ENCODE measurements at places on chromosomes 1 and 21. TPM values are rescaled to one million over a fixed set of nuclear protein-coding genes. Genes with fewer than 3 reads are reported as not detected.

DNA sequence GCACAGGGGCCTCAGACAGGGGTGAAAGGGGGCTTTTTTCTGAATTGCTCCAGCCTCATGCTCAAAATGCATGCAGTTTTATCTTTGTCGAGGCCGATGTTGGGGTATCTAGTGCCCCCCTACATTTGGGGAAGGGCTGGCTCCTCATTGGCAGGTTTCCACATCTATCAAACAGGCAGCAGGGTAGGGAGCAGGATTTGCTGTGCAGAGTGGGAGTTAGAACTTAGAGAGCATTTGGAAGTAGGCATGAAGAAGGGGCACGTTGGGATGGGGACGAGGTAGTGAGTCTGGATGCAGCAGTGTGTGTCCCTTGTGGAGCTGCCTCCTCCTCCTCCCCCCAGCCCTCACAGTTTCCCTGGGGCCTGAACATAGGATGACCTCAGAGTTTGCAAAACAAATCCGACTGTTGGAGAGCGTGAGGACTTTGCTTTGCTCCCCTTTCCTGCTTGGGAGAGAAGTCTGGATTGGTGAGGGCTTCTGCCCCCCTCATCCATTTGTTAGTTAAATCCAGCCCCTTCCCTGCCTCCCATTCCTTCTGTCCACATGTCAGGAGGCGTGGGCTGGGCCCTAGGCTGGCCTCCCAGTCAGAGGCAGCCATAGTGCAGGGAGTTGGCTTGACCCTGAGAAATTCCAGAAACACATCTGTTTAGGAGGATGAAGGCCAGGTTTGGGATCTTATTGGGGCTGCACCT is 36.9 kb upstream of the GPR37L1 start:
- no peaks in the 10 kb centered on the region for H3K36me3 ChIP-seq
- no peak overlapping the region for H3K27ac ChIP-seq
- H3K4me3 ChIP-seq, result no peak overlapping the region
- H3K27me3 ChIP-seq, result peaks cover 5% of the 10 kb centered on the region
- no peak for DNase-seq

GRCh38 chr1:210407207-210407886 is 78.6 kb downstream of the HHAT start:
- H3K27me3 ChIP-seq, result no peaks in the 10 kb centered on the region
- H3K36me3 ChIP-seq, result peaks cover 3% of the 10 kb centered on the region
- no peaks in the 10 kb centered on the region for H3K4me1 ChIP-seq
- no peak overlapping the region for H3K4me3 ChIP-seq
- DNase-seq, result peak; percentile 38

DNA sequence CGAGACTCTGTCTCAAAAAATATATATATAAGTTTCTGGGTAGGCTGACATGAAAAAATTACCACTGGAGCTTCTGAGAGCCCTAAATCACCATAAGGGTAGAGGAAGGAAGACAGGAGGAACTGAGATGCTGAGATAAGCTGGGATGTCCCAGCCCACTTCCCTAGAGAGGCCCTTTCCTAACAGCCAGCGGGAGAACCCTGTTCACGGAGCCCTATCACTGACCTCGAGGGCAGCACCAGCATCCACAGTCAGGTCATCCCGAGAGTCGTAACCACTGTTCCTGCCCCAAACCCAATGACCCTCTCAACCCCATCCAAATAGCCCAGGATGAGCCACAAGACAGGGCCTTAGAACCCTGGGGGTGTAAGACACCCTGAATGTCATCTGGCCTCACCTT is 77.5 kb downstream of the CD34 start:
- no peak for DNase-seq
- peak overlapping the region; percentile 68 for H3K27ac ChIP-seq
- peaks cover 3% of the 10 kb centered on the region for H3K36me3 ChIP-seq
- H3K4me3 ChIP-seq, result no peak overlapping the region
- H3K4me1 ChIP-seq, result peaks cover 64% of the 10 kb centered on the region

- no peaks in the 10 kb centered on the region for H3K36me3 ChIP-seq
- peaks cover 99% of the 10 kb centered on the region for H3K4me1 ChIP-seq
- no peak for DNase-seq
- no peaks in the 10 kb centered on the region for H3K27me3 ChIP-seq
- H3K4me3 ChIP-seq, result peak overlapping the region; percentile 58
- peak overlapping the region; percentile 95 for H3K27ac ChIP-seq
Observed at GRCh38 chr1:150564051-150564991, 15.1 kb downstream of the MCL1 start.

GRCh38 chr1:29832936-29833335 is 596.6 kb downstream of the PTPRU start:
- no peak overlapping the region for H3K27ac ChIP-seq
- no peaks in the 10 kb centered on the region for H3K27me3 ChIP-seq
- H3K36me3 ChIP-seq, result no peaks in the 10 kb centered on the region
- no peaks in the 10 kb centered on the region for H3K4me1 ChIP-seq
- DNase-seq, result no peak

- H3K4me1 ChIP-seq, result peaks cover 9% of the 10 kb centered on the region
- peaks cover 18% of the 10 kb centered on the region for H3K27me3 ChIP-seq
- H3K36me3 ChIP-seq, result no peaks in the 10 kb centered on the region
- H3K27ac ChIP-seq, result no peak overlapping the region
Observed at GRCh38 chr21:42319376-42319775, 4.2 kb upstream of the TFF3 start.

- DNase-seq, result no peak
- H3K27ac ChIP-seq, result no peak overlapping the region
- no peak overlapping the region for H3K4me3 ChIP-seq
- H3K36me3 ChIP-seq, result no peaks in the 10 kb centered on the region
Observed at GRCh38 chr1:56335394-56335793, 244.0 kb downstream of the PLPP3 start.

DNA sequence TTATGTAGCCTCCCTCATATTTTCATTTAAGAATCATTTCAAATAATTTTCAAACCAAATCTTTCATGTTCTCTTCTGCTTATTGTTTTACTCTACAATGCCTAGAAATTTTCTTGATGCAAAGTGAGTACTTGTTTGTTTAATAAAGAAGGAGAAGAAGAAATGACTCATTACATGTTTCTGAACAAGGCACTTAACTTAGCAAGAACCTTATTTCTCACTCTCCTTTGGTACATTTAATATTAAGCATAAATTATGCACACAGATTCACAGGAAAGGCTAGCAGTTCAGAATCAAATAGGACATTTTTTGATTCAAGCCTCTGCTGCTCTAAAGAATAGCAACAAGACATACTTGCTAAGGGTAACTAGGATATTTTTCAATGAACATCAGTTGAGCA is 9.1 kb downstream of the SCYL3 start:
- H3K27ac ChIP-seq, result no peak overlapping the region
- no peaks in the 10 kb centered on the region for H3K27me3 ChIP-seq
- peaks cover 50% of the 10 kb centered on the region for H3K36me3 ChIP-seq

- no peaks in the 10 kb centered on the region for H3K27me3 ChIP-seq
- peaks cover 42% of the 10 kb centered on the region for H3K4me1 ChIP-seq
- H3K27ac ChIP-seq, result peak overlapping the region; percentile 81
- no peaks in the 10 kb centered on the region for H3K36me3 ChIP-seq
- no peak for DNase-seq
Observed at GRCh38 chr1:160664573-160665051, 17.8 kb upstream of the SLAMF1 start.

DNA sequence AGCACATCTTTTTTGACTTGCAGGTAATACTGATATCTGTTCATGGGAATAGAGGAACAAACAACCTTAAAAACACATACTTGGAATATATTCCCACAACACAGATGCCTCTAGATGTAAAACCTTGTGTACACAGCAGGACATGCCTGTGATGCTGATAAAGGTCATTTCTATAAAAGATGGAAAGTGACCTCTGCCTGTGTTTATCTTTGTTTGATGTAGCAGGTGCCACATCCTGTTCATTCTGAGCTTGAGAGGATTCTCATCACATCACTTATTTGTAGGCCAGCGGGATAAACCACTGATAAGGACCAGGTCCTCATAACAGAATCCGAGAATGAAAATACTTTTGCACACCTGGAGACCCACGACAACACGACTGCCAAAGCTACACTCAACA is 133.7 kb downstream of the SMYD2 start:
- H3K4me3 ChIP-seq, result no peak overlapping the region
- no peak for DNase-seq
- no peaks in the 10 kb centered on the region for H3K36me3 ChIP-seq
- no peaks in the 10 kb centered on the region for H3K27me3 ChIP-seq
- no peaks in the 10 kb centered on the region for H3K4me1 ChIP-seq

DNA sequence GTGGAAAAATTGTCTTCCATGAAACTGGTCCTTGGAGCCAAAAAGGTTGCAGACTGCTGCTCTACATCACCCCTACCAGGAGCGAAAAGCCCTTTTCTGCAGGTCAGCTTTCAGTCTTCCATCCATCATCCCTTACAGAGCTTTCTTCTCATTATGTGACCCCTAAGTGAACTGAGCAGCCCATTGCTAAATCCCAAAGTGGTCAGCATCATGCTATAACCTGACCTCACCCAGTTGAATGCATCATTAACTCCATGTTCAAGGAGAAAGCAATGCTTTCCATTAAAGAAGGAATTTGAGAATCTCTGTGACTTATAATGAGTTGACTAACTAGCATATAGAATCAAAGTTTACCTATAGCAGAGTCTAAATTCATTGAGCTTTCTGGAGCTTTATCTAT is 10.4 kb upstream of the IL24 start:
- DNase-seq, result no peak
- no peak overlapping the region for H3K4me3 ChIP-seq
- peaks cover 4% of the 10 kb centered on the region for H3K4me1 ChIP-seq

- H3K27ac ChIP-seq, result no peak overlapping the region
- no peaks in the 10 kb centered on the region for H3K4me1 ChIP-seq
- H3K27me3 ChIP-seq, result no peaks in the 10 kb centered on the region
- H3K36me3 ChIP-seq, result no peaks in the 10 kb centered on the region
Observed at GRCh38 chr1:167782946-167783345, 61.2 kb downstream of the MPZL1 start.

GRCh38 chr1:35925741-35926140 is 5.2 kb upstream of the AGO3 start:
- H3K4me1 ChIP-seq, result peaks cover 6% of the 10 kb centered on the region
- H3K27ac ChIP-seq, result no peak overlapping the region
- H3K4me3 ChIP-seq, result no peak overlapping the region
- no peak for DNase-seq

DNA sequence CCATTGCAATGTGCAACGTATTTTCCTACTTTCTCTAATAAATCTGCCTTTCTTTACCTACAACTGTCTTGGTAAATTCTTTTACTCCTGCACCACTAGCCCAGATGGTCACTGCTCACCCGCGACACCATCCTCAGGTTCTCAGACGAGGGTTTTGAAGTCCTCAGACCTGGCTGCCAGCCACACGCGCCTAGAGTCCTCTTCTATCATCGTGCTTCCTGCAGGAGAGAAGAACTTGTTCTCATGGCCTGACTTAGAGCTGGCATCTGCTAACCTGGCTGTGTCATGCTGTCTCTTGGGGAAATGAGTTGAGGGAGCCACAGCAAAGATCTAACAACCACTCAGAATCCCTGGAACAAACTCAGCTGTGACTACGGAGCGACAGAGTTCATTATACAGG is 30.3 kb upstream of the PGBD5 start:
- H3K27me3 ChIP-seq, result peaks cover 8% of the 10 kb centered on the region
- H3K4me3 ChIP-seq, result no peak overlapping the region
- no peaks in the 10 kb centered on the region for H3K36me3 ChIP-seq
- H3K27ac ChIP-seq, result no peak overlapping the region
- no peaks in the 10 kb centered on the region for H3K4me1 ChIP-seq
- no peak for DNase-seq

- no peak overlapping the region for H3K4me3 ChIP-seq
- no peak overlapping the region for H3K27ac ChIP-seq
- DNase-seq, result no peak
Observed at GRCh38 chr1:232016616-232017015, 390.0 kb downstream of the DISC1 start.

DNA sequence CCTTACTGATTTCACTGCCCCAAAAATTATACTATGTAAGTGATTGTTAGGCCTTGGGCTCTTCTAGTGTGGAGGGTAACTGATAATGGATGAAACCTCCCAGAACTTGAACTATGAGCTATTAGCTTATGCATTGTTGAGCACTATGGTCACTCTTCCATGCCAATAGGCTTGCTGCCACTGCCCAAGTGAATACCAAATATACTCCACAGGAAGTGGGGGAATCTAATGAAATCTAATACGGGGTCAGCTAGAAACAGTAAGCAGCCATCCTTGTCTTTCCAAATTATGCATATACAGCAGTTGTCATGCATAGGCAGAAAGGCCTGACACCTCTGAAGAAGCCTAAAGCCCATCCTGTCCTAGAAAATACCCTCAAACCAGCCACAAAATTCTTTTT is 198.7 kb upstream of the PTBP2 start:
- H3K27me3 ChIP-seq, result no peaks in the 10 kb centered on the region
- H3K27ac ChIP-seq, result no peak overlapping the region
- no peak overlapping the region for H3K4me3 ChIP-seq

SPRR5 gene
- not detected for total RNA-seq

TCEA3 gene
- 39.2 TPM for total RNA-seq

MFN2 gene
- 38.0 TPM for total RNA-seq

FAM72C gene
- total RNA-seq, result 0.32 TPM

TMEM79 gene
- total RNA-seq, result 4.9 TPM

NIBAN1 gene
- total RNA-seq, result 32.4 TPM

DISP3 gene
- total RNA-seq, result 1.2 TPM

HSD11B1 gene
- 1.1 TPM for total RNA-seq

KRTAP19-1 gene
- total RNA-seq, result not detected

SMIM34 gene
- not detected for total RNA-seq

FAM78B gene
- 0.43 TPM for total RNA-seq

All from T-cell (primary cell).